ENCODE measurements at places on chromosomes 12 and 14.
A peak's percentile ranks its signal among the peaks of the same experiment; 100 is the strongest.

- no peak for DNase-seq
Observed at GRCh38 chr12:52070185-52070925, 577 bp downstream of the ATG101 start.

- DNase-seq, result no peak
Observed at GRCh38 chr14:52783206-52783605, 8.2 kb downstream of the GNPNAT1 start.

DNA sequence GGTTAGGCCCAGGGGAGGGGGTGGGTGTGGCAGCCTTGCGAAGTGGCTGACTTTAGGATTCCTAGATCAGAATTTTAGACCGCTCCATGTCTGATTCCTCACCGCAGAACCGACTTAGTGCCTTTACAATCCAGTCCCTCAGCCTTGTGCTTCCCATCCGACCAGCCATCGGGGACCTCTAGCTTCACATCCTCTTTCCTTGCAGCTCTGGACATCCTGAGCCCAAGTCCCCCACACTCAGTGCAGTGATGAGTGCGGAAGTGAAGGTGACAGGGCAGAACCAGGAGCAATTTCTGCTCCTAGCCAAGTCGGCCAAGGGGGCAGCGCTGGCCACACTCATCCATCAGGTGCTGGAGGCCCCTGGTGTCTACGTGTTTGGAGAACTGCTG is 557 bp downstream of the COPS7A start:
- DNase-seq, result no peak

DNA sequence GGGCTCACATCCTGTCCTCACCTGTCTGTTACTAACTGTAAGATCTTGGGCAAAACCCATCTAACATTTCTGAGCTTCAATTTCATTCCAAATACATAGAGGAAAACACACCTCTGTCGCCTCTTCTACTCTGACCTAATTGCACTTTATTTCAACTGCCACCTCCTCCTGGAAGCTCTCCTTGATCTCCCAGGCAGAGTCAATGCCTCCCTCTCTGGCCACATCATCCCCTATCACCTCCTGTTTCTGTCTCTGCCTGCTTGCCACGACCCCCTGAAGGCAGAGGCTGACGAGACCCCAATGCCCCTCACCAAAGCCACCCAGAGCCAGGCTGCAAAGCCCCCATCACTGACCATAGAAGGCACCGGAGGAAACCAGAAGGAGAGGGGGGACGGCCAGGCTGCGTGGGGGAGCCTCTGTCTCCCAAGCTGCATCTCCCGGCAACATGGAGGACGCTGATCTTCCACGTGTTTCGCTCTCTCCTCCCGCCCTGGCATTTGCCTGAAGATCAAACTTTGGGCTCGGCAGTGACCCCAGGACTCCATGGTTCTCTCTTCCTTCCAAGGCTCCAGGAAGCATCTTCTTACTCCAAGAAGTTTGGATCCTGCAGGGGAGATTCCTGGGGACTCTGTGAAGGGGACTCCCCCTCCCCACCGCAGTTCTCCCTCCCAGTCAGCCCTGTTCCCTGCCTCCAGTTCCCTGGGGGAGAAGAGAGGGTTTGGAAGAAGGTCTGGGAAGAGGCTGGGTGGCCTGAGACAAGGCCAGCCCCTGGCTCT is 50.1 kb upstream of the BCL11B start:
- DNase-seq, result no peak

DNA sequence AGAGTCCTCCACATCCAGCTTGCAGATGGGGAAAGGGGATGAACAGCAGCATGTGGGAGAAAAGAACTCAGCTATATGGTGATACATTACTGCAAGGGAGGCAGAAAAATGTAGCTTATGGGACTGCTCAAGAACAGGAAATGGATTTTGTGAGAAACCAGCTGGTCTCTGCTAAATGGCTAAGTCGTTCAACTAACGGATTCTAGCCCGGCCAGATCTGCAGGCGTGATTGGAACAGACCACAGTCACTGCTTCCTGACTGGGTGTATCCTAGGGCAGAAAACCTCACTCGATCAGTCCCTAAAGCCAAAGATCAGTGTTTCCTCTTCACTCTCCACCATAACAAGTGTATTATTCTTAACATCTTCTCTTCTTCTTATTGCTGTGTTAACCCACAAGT is 8.1 kb upstream of the PTGDR start:
- DNase-seq, result no peak

DNA sequence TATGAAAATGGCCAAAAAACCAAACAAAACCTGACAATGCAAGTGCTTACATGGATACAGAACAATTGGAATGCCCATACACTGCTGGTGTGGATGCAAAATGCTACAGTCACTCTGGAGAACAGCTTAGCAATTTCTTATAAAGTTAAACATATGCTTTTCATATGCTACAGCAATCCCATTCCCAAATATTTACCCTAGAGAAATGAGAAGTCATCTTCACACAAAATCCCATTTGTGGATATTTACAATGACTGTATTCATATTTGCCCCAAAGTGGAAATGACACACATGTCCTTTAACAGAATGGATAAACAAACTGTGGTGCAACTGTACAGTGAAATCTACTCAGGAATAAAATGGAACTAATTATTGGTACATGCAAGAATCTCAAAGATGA is 20.4 kb downstream of the SAV1 start:
- DNase-seq, result no peak

DNA sequence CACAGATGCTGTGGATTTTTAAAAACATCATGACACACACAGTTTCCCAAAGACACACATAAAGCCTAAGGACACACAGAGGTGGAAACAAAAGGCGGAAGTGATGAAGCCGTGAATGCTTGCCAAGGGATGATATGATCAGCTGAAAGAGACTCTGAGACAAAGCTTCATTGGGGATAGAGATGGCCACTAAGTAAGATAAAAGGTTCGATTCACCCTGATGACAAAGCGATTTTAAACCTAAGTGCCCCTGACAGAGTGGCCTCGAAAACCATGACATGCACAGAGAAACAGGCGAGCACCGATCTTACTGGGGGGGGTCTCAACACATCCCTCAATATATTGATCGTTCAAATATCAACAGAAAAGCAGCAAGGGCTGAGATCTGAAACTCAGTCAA is 20.3 kb upstream of the EIF5 start:
- no peak for DNase-seq

DNA sequence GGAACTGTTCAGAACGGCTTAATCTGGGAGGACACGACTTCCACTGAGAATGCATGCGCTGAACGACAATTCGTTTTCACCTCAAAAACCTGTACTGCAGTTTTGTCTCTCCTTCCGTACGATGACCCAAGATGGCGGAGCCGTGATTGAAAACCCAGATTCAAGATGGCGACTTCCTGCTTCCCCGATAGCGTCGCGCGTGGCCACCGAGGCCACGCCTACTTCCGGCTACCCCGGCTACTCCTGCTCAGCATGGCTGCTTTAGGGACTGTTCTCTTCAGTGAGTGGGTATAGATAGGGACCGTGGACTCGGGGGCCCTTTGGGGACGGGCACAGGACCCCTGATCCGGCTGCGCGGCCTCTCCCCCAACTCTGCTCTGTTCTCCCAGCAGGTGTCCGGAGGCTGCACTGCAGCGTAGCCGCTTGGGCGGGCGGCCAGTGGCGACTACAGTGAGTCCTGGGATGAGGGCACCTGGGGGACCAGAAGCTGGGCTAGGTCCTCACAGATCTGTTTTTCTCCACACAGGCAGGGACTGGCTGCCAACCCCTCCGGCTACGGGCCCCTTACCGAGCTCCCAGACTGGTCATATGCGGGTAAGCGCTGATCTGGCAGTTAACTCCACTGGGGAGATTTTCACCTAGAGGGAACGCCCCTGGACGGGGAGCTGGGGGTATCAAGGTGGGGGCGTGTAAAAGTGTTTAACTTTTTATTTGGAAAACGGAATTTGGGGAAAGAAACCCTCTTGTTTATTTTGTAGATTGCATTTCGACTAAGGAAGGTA is at the start of gene MRPL52:
TSS of gene MRPL52 (plus strand) at position 227 of the 782 bp plus-strand sequence. CDS start at position 253, 26 bp downstream.
- DNase-seq, result peak; percentile 86

DNA sequence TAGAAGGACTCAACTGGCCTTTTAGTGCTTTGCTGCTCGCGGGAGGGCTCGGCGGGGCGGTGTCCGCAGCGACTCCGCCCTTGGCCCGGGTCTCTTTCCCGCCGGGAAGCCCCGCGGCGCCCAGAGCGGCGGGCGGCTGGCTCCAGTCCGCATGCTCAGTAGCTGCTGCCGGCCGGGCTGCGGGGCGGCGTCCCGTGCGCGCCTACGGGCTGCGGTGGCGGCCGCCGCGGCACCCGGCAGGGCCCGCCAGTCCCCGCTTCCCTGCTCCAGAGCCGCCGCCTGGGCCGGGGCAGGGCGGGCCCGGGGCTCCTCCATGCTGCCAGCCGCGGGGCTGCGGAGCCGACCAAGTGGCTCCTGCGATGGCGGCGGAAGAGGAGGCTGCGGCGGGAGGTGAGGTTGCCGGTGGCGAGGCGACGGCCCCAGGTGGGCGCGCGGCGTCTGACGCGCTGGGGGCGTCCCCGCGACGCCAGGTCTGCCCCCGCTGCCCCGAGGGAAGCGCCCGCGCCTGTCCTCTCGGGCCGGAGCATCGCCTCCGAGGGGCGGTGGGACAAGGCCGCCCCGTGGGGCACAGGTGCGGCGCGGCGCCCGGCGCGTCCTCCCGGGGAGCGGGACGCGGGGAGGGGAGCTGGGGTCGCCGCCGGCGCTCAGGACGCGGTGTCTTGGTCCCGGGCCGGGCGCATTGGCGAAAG is at the start of gene BMAL2:
TSS of gene BMAL2 (plus strand) at position 123 of the 689 bp plus-strand sequence. CDS start at position 360, 237 bp downstream.
- DNase-seq, result no peak

DNA sequence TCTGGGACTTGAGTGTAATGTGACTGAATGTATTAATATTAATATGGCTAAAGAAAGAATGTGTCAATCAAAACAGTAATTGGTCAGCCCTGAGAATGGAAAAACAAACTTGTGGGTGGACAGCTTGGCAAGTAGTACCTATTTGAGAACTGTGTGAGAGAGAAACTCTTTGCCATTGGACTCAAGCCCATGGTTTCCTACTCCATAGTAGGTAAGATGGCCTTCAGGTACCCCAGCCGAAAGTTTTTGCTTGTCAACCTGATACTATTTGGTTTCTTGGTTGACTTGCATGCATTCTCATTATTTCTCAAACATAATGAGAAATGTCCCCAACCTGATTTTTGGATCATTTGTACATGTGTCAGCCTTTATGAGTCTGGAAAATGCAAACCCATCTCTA is 391.1 kb downstream of the MDGA2 start:
- DNase-seq, result no peak

DNA sequence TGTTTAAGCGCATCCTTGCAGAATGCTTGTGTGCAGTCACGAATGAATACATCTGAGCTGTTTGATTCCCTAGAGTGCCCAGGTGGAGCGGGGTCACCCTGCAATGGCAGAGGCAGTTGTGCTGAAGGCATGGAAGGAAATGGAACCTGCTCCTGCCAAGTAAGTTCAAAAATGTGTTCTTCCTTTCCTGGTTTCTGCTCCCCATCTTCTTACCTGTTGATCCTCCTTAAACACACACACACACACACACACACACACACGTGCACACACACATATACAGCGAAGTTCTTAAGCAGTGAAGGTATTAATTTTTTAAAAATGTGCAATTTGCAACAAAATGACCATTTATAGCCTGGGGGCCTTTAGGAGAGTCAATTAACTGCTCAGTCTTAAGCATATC is 33.3 kb downstream of the STAB2 start:
- no peak for DNase-seq

DNA sequence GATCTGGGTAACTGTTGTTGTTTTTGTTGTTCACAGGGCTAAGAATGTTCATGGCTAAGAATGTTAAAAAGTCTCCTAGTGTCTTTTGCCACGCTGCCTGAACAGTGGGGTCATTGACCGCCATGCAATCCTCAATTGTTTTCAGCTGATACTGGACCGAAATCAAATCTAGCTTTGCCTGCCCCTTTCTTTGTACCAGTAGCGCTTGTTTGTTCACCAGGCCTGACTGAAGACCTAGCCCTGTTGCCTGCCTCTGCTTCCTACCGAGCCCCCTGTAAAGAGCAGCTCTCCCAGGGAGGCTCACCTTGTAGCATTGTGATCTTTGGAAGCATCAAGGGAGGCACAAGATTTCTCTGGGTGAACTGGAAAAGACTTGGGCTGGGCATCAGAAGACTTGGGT is 6.7 kb downstream of the PSEN1 start:
- no peak for DNase-seq

GRCh38 chr12:93234641-93235040 is 143.1 kb upstream of the NUDT4 start:
- no peak for DNase-seq

DNA sequence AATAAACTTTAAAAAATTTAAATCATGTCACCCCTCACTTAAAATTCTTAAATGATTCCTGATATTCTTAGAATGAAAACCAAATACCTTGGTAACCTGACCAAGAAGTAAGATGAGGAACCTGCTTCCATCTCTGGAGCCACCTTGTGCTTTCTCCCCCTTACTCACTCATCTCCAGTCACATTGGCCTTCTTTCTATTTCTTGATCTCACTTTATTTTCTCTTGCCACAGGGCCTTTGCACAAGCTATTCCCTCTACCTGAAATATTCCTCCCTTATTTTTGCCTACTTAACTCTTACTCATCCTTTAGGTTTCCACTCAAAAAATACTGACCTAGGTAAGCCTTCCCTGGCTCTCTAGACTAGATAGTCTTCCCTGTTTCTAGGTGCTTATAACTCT is 5.1 kb downstream of the ZCRB1 start:
- no peak for DNase-seq

- no peak for DNase-seq
Observed at GRCh38 chr12:90826036-90826435, 128.9 kb downstream of the CCER1 start.

DNA sequence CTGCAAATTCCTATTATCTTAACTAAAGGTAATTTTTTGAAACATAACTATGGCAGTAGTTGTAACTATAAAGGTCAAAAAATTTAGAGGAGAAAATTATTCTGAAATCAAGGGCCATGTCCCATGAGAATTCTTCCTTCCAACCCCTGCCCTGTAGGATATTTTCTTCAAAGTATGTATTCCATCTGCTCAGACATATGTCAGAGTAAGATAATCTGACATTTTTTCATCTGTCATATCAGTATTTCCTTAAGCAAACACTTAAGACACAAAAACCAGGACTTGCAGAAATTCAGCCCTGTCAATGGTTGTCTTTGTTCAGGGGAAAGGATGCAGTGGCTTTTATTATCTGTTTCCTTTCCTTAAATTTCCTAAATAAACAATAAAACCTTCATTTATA is 36.3 kb downstream of the ACSS3 start:
- DNase-seq, result no peak
